ENCODE measurements at places on chromosomes 2 and 18.

DNA sequence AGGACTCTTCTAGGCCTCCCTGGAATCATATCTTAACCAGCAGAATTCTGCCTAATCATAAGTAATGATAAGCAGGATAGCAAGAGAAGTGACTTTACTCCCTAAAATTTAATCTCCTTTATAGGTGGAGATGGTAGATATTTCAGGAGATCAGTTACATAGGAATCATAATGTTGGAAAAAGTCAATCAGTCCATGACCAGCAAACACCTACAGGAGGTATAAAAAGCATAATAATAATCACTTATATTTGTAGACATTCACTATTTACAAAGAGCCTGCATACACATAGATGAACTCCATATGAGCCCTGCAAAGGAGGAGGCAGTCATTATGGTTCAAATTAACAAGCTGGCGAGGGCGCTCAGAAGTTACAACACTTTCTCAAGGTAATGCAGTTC, 2.5 kb downstream of the GALNT5 start:
- DNase-seq = no peak

- no peak for DNase-seq
Observed at GRCh38 chr2:189362283-189362682, 79.0 kb upstream of the WDR75 start.

DNA sequence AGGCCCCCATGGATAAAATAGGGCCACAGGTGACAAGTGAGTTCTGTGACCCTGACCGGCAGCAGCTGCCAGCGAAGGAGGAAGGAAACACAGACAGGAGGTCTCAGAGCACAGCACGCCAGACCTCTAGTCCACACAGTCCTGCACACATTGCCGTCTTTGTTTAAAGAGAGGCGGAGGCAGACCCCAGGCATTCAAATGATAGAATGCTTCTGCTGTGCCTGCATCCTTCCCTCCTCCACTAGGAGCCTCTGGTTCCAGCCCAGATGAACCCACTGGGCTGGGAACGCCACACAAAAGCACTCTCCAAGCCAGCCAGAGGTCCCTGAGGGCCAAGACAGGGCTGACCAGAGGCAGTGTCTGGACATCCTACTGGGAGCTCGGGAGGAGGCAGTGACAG, 118.7 kb downstream of the KLHL29 start:
- DNase-seq = no peak

GRCh38 chr18:54254265-54254758, 15.0 kb upstream of the POLI start:
- no peak for DNase-seq

- DNase-seq = peak; percentile 79
Observed at GRCh38 chr2:170155022-170155722, 22.8 kb upstream of the MYO3B start.

DNA sequence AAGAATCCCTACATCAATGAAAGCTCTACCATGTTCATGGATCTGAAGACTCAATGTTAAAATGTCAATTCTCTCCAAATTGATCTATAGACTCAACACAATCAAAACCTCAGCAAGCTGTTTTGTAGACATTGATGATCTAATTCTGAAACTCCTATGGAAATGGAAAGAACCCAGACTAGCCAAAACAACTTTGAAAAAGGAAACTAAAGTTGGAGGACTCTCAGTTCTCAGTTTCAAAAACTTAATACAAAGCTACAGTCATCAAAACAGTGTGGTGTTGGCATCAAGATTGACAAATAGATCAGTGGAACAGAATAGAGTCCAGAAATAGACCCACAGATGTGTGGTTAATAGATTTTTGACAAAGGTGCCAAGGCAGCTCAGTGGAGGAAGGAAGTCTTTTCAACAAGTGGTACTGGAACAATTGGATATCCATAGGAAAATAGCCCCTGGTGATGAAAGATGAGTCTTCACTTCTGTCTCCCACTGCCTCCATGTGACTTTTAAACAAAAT, 30.4 kb downstream of the LBH start:
- DNase-seq = no peak

DNA sequence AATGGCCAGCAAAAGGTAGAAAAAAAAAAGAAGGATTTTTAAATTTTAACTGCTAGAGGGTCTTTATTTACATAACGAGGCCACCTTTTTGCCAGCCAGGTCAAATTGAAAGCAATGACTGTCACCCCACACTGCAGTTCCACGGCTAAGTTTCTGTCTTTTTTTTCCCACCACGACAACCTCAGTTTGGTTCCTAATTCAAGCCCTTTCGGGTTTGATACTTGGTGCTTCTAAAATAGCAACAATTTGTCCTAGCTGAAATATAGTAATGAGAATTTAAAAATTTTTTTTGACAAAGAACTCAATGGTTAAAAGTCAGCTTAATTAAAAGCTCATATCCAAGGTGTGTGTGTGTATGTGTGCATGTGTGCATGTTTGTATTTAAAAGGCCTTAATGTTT, 16.4 kb upstream of the NMS start:
- no peak for DNase-seq

DNA sequence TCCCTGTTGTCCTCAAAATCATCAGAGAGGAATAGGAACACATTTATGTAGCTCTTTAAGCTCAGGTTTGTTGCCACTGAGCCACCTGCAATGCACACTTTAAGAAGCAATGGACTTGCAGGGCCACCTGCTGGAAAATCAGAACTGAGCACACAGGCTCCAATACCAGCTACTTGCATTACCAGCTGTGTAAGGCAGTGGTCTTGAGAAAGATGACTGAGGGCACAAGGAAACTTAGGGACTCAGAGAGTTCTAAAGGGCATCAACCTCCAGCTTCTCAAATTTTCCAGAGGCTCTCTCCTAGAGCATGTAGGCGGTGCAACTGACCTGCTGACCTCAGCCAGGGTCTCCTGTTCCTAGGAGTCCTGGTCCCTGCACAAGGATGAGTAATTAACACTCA, 2.5 kb upstream of the CNDP2 start:
- DNase-seq = peak; percentile 62

- no peak for DNase-seq
Observed at GRCh38 chr2:198534756-198535155, 730.4 kb downstream of the PLCL1 start.

- no peak for DNase-seq
Observed at GRCh38 chr2:73982140-73982617, 2.5 kb upstream of the TET3 start.

DNA sequence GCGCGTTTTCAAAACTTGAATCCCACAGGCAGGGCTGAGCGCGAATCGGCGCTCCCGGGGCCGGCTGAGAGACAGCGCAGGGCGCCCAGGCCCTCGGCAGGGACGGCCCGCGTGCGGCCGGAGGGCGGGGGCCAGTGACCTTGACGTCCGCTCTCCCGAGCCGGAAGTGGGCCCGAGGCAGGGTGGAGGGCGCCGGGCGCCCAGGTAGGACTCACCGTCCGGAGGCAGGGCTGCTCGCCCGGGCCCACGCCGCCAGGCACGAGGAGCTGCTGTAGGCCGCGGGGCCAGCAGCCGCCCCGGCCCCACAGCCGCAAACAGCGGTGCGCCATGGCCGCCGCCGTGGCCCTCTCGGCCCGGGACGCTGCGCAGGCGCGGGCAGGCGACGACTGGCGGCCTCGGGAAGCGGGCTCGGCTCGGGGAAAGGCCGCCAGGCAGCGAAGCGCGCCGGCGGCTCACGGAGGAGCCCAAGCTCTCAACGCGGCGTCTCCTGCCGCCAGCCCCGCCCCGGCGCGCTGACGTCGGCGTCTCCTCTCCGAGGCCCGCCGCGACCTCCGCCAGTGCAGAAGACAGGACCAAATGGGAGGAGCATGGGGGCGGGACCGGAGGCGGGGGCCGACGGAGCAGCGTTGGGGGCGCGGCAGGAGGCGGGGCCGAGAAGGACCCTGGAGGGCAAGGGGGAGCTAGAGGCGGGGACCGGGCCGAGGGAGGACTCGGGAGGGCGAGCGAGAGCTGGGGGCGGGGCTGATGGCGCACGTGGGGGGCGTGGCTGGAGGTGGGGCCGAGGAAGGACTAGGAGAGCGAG, at the start of gene AFG3L2:
TSS of gene AFG3L2 (minus strand) at position 474 of the 802 bp plus-strand sequence. CDS start at position 329, 145 bp downstream.
- DNase-seq = peak; percentile 99

GRCh38 chr18:22020127-22020866, 149.1 kb upstream of the GATA6 start:
- no peak for DNase-seq

- no peak for DNase-seq
Observed at GRCh38 chr2:182866095-182866460, 359 bp downstream of the FRZB start.

DNA sequence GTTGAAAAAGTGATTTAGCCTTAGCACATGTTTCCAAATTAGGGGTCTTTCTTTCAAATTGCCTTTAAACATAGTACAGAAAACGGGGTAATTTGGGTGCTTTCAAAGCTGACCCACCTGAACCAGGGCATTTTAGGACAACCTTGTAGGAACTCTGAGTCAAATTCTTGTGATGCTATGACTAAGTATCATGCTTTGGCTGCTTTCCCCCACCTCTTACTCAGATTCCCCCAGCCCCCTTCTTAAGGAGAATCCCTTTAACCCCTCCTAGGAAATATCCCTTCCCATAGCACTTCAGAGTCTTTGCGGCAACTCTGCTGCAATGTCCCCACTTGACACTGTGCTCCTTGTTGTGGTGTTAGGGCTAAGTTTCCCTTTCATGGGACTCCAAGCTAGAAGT, 18.6 kb upstream of the KLF7 start:
- no peak for DNase-seq

- no peak for DNase-seq
Observed at GRCh38 chr18:44409515-44409914, 271.2 kb upstream of the SETBP1 start.

DNA sequence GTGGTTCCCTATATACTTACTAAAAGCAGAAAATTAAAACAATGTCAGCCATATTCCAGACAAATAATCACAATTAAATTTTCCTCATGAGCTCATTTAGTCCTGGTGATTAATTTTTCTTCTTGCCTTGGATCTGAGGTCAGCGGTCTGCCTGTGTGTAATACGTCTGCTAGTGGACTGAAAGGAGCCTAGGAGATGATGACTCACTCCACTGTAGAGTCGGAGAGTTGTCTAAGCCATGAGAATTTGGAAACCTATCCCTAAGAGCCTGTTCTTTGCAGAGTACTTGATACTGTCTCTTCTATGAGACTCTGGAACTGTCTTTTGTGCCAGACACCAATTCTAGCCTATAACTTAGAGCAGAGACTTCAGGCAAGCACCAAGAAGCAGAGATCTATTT, 94.2 kb upstream of the RAB27B start:
- no peak for DNase-seq

- no peak for DNase-seq
Observed at GRCh38 chr2:204000446-204000845, 63.9 kb downstream of the ICOS start.

GRCh38 chr2:65420712-65421431, 11.5 kb downstream of the SPRED2 start:
- no peak for DNase-seq

GRCh38 chr2:113054066-113054465, 1.4 kb upstream of the IL36B start:
- no peak for DNase-seq

GRCh38 chr2:161426922-161427663, 11.0 kb downstream of the TBR1 start:
- DNase-seq = no peak

DNA sequence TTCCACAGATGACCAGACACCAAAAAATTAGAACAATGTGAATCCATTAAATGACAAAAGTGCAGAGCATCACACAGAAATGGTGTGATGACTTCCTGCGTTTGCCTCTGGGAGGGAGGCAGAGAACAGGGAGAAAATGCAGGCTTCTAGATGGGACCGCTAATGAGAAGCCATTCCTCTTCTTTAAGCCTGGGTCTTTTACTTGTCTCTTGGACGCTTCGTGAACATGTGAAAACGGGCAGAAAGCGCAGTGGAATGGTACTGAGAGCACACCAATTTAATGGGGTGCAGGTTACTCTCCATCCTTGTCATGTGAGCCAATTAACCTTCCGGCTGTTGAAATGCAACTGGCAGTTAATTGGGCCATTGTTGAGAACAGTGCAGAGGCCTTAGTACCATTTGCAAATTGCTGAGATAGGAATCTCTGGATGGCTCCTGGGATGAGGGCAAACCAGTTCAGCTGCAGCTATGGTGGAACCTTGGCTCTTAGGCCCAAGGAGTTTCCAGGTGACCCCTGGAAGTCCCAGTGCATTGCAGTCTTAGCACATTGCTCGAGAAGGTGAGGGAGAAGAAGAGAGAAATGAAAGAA, 210.4 kb upstream of the CXCR4 start:
- DNase-seq = no peak

- no peak for DNase-seq
Observed at GRCh38 chr2:45005261-45006002, 3.8 kb downstream of the SIX2 start.

DNA sequence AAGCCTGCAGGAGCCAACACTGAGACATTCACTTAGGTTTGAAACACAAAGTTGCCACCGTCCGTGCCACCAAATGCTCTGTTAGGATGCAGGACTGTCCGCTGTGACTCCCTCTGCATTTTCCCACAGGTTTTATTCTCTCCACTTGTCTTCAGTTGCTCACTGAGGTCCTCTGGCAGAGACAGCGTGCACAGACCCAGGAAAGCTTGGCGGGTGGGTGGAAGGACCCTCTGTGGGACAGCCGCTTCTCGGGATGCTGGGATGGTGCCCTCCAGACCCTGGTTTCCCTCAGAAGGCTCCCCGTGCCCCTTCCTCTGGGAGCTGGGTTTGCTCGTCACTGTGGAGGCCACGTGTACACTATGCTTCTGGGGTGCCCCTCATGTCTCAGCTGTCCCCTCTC, 733.6 kb downstream of the GALR1 start:
- DNase-seq = no peak

GRCh38 chr2:27024812-27025211, 8.0 kb upstream of the TMEM214 start:
- no peak for DNase-seq

- no peak for DNase-seq
Observed at GRCh38 chr18:46320297-46320696, 216.1 kb downstream of the HAUS1 start.
